ENCODE measurements at places on chromosomes 16 and 17.

GRCh38 chr17:77891602-77892001 is 66.9 kb upstream of the TNRC6C start:
- no peak for DNase-seq

- no peak for DNase-seq
Observed at GRCh38 chr16:52618753-52619497, 72.0 kb upstream of the TOX3 start.

- no peak for DNase-seq
Observed at GRCh38 chr16:81910366-81910885, 100.8 kb downstream of the SDR42E1 start.

DNA sequence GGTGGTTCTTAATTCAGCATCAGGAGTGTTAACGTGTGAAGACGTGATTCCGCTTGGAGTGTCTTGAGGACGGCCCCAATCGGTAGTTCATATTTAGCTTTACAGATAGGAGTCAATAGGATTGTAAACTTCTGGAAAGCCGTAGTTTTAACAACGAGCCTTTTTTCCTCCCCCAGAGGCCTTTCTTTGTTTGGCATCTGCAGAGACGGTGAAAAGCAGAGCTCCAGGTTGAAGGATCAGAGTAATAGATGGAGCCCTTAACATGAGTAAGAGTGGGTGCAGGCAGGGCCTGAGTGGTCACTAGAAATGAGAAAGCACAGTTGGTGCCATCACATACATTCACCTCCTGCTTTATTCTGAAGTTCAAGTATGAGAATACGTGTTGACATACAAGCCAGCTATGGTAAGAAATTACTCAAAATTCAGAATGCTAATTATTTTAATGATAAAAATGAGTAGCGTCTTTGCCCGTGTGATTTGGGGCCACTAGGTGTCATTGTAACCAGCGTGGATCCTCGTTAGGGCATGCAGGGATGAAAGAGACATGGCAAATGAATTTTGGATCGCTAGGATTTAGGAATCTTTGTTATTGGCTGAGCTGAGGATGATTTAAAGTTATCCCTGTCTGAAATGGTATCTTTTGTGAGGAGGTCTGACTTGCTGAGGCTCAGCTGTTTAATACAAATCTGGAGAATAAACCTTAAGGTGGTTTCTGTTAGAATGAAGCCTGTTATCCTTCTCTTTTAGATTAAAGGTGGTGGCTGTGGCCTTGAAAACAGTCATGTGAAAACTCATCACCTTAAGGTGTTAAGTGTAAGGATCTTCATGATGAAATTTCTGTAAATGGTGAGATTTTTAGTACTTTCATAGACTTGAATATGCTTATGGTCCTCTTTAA is 18.6 kb downstream of the PRCD start:
- DNase-seq, result no peak

DNA sequence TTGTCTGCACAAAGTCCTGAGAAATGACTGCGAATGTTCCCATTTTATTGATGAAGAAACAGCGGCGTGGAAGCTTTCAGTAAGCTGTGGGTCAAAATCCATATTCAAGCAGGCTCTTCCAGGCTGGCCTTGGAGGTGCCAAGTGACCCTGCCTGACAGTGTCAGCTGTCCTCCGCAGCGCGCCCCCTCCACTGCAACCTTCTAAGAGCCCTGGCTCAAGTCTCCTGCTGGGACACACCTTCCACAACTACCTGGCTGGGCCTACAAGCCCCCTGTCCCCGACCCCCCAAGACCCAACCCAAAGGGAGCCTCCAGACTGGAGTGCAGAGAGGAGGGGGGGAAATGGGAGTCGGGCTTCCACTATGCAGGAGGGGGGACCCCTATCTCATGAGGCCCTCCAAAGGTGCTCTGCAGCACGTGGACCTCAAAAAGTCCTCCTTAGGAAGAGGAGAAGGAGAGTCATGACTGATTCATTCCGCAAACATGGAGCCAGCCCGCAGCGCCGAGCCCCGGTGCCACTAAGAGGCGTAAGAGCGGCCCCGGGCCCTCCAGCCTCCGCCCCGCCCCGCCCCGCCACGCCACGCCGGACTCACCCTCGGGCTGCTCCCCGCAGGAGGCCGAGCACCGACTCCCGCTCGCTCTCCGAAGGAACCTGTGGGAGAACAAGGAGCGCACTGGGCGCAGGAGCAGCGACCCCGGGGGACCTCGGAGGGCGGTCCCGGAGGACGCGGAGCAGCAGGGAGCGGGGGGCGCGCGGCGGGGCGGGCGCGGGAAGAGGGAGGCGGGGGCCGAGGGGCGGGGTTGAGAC is 574 bp downstream of the MPP3 start:
- no peak for DNase-seq

GRCh38 chr16:70396246-70396904 is 42.5 kb downstream of the ST3GAL2 start:
- no peak for DNase-seq

DNA sequence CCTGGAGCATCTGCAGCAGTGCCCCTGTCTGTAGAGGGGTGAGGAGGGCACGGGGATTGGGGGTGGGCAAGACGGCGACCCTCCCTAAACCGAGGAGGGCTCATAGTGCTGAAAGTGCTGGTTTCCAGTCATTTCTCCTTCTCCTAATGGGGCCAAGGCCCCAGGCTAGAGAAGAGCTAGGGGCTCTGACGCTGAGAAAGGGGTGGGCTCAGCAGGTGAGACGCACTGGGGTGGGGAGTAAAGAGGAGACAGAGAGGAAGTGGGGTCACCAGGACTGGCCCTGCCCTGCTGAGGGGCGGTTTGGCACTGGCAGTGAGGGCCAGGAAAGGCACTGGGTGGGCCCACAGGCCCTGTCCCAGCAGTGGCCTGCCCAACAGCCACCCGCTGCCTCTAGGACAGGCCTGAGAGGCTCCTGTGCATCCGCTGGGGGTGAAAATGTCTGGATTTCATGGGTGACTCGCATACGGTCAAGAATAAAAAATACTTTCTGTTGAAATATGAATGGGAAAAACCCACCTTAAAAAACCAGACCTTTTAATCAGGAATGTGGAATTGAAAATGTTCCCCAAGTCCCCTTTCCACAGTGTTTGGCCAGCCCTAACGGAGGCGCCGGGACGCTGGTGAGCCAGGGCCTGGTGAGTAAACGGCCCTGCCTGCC is 122.4 kb upstream of the SMURF2 start:
- no peak for DNase-seq

DNA sequence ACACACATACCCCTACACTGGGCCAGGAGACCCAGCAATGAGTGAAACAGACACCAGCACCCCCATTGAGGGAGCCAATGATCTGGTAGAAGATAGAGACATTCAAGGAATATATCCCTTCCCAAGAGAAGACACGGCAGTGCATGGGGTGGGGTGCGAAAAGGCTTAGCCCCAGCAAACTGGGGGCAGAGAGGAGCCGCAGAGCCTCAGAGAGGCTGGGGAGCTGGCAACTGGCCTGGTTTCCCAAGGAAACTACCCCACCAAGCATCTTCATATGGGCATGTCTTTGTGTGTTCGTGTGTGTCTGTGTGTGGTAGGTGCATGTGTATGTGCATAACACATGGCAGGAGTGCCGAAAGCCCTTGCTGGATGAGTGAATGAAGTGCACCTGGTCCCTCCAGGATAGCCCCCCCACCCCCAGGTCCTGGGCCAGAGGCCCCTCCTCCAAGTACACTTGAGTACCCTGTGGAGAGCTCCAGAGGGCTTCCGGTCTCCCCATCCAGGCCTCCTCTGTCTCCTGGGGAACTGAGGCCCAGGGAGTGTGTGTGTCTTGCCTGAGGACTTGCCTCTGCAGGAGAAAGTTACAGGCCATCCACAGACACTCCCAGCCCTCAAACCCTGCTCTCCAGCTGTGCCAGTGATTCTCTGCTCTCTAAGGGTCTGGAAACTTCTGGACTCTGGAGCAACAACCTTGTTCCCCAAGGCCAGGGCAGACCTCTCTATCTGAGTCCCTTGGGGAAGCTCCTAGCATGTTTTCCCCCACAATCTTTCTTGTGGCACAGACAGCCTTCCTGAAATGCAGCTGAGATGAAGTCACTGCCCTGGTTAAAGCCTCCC is 15.9 kb downstream of the TBX2 start:
- DNase-seq, result no peak

GRCh38 chr16:12002447-12003006 is 26.0 kb downstream of the SNX29 start:
- no peak for DNase-seq

- no peak for DNase-seq
Observed at GRCh38 chr16:87014112-87014511, 303.1 kb downstream of the C16orf95 start.

DNA sequence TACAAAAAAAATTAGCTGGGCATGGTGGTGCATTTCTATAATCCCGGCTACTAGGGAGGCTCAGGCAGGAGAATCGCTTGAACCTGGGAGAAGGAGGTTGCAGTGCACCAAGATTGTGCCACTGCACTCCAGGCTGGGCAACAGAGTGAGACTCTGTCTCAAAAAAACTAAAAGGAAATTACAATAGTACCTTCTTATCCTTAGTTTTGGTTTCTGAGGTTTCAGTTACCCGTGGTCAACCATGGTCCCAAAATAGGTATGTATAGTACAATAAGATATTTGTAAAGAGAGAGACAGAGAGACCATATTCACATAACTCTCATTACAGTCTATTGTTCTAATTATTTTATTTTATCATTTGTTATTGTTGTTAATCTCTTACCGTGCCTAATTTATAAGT is 24.3 kb upstream of the MYH10 start:
- DNase-seq, result no peak

- DNase-seq, result no peak
Observed at GRCh38 chr17:72123530-72124437, 3.0 kb downstream of the SOX9 start.

DNA sequence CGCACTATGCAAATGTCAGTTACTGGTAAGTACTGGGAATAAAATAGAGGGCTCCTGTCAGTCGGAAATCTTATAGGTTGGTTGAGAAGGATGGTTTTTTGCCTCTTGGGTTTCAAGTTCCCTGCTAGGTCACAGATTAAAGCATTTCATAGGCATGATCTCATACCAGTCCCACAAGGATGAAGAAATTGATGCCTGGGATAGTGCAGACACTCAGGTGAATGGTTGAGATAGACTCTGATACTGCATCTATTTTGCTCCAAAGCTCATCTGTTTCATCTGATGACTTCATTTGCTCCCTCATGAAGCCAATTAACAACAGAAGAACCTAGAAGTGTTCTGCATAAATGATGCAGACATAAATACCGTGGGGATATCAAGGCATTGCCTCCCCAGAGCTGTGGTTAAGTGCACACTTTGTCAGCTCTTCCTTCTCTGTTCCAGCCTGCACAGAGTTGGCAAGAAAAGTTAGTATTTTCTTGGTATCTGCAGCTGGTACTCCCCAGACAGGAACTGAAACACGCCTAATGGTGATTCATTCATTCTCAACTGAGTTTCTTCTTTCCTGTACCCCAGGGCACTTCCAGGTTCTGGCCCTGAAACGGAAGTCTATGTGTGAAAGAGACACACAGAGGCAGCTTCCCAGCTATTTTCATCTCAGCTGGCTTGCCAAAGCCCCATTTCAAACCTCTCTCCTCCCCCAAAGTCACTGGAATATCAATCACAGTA is 418.3 kb upstream of the SALL1 start:
- DNase-seq, result no peak

- no peak for DNase-seq
Observed at GRCh38 chr17:81239714-81240555, 817 bp downstream of the NDUFAF8 start.

DNA sequence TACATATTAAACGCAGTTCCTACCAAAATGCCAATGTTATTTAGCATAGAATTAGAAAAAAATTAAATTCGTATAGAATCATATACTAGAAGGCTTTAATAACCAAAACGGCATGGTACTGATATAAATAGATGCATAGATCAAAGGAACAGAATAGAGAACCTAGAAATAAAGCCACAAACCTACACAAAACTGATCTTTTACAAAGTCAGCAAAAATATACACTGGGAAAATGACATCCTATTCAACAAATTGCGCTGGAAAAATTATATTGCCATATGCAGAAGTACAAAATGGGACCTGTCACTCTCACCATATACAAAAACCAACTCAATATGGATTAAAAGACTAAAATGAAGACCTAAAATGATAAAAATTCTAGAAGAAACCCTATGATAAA is 1882.6 kb downstream of the TP53TG3F start:
- no peak for DNase-seq

DNA sequence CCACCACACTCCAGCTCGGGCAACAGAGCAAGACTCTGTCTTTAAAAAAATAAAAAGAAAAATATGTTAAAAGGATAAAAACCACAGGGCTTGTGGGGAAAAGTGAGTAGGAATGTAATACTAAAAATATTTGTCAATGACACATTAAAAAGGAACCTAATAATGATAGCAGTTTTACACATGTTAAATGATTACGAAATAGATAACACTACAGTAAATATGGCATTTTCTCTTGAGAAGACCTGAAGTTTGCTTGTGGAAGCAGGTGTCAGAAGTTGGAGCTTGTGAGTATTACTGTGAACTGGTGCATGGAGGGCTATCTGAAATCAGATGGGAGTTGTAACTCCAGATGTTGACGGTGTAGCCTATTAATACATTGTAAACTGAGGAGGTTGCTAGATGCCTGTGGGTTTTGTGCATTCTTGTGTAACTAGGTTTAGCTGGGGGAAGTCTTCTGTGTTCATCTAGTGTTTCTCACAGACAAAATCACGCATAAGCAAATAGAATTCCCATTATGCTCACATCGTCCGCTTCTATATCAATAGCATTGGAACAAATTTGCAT is 44.2 kb upstream of the CLEC18A start:
- no peak for DNase-seq

GRCh38 chr17:36590082-36590481 is 1.6 kb upstream of the DHRS11 start:
- DNase-seq, result no peak

DNA sequence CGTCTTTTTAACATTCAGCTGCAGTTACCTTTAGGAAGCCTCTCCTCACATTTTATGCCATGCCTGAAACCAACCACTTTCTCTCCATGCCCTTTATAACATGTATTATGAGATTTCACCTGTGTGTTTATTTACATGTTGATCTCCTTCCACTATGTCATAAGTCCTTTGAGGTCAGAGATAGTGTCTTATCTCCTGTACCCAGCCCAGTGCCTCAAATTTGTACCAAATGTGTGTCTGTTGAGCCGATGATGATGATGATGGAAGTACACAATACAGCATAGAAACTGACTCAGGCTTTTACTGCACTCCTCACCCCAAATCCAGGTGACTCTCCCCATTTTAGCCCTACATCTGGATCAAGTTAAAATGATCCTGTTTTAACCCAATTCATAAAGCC is 179.5 kb upstream of the CACNG5 start:
- no peak for DNase-seq

DNA sequence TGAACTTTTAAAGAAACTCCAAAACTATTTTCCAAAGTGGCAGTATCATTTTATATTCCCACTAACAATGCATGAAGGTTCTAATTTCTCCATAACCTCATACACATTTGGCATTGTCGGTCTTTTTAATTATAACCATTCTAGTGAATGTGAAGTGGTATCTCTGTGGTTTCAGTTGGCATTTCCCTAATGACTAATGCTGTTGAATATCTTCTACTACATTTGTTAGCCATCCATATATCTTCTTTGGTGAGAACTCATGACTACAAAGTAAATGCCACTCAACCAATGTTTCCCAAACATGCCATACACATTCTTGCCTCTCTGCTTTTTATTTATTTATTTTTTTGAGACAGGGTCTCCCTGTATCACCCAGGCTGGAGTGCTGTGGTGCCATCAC is 31.7 kb upstream of the TAOK1 start:
- no peak for DNase-seq

GRCh38 chr17:54956791-54957190 is 11.7 kb downstream of the COX11 start:
- no peak for DNase-seq

- DNase-seq, result no peak
Observed at GRCh38 chr17:4980644-4981216, 6.7 kb downstream of the CAMTA2 start.

Measured in COR-L47 (cell line).